ENCODE measurements at places on chromosomes 1 and 21.
A peak's percentile ranks its signal among the peaks of the same experiment; 100 is the strongest.

DNA sequence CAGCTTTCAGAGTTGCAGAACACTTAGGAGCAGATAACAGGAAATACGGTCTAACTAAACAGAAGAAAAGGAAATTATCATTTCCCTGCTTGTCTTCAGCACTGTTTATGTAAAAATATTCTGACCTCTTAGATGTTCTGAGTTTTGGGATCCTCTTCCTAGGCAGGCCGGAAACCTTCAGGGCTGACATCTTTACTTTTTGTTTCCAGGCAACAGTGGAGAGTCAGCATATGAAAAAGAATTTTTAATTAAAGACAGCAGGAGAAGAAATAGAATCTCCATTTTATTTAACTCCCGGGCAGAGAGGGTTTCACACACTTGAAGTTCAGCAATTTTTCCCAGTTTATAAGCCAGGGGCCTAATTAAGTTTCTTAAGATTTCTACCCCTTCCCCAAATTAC, 5.1 kb upstream of the RIPPLY3 start:
- no peak for DNase-seq

GRCh38 chr1:31007462-31007991, 58.0 kb downstream of the PUM1 start:
- no peak for DNase-seq

- DNase-seq = peak; percentile 86
These were observed 164.5 kb downstream of the TOMM20 start for GRCh38 chr1:234963904-234964702.

- no peak for DNase-seq
These were observed 333.5 kb upstream of the B3GALT2 start for GRCh38 chr1:193519922-193520321.

- no peak for DNase-seq
These were observed 450.9 kb downstream of the MATN1 start for GRCh38 chr1:30272277-30273020.

DNA sequence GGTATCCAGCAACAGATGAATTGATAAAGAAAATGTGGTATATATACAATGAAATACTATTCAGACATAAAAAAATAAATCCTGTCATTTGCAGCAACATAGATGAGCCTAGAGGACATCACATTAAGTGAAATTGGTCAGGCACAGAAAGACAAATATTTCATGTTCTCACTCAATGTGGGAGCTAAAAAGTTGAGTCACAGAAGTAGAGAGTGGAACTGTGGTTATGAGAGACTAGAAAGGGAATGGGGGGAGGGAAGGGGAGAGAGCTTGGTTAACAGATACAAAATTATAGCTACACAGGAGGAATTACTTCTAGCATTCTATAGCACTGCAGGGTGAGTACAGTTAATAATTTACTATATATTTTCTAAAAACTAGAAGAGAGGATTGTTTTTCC, 37.1 kb upstream of the SERPINC1 start:
- DNase-seq = no peak

DNA sequence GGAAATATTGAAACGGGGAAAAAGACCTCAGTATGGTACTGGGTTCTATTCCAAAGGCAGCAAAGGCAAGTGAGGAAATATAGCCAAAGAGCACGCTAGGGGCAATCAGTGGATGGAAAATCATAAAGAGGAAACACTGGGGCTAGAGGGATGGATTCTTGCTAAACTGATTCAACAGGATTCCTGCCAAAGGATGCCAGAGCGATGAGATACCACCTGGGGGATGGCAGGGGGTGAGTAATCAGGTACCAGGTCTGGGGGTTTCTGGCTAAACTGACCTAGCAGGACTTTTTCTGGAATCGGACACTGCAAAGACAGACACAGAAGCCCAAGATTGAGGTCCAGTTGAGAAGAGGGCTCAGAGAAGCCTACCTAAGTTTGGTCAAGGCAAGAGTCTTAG, 6.7 kb downstream of the CHI3L2 start:
- no peak for DNase-seq

GRCh38 chr21:32094804-32095203, 184.0 kb downstream of the MIS18A start:
- DNase-seq = no peak

DNA sequence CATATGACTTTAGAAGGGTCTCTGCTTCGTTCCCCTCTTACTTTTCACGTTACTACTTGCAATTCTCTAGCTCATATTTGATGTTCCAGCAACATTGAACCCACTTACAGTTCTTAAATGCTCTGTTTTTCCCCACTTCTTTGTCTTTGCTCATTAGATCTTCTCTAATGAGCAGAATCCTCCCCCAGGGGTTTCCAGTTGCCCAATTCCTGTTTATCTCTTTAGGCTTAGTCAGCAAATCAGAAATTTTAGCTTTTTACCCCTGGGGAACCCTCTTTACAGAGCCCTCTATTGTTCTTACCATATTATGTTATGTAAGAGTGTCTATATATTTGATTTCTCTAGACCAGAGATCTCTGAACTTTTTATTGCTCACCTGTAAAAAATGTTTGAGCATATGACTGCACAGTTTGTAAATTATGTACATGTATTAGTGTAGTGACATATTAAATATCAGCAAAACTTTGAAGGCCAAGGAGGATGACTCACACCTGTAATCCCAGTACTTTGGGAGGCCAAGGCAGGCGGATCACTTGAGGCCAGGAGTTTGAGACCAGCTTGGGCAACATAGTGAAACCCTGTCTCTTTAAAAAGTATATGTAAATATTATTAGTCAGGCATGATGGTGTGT, 71.4 kb downstream of the FNBP1L start:
- no peak for DNase-seq

- DNase-seq = no peak
These were observed 18.3 kb upstream of the PPIE start for GRCh38 chr1:39720094-39720999.

- DNase-seq = no peak
These were observed 48.7 kb downstream of the SPAG17 start for GRCh38 chr1:118136187-118136941.

GRCh38 chr1:43472087-43472462, 18.3 kb upstream of the HYI start:
- no peak for DNase-seq

- DNase-seq = no peak
These were observed 28.2 kb upstream of the ETS2 start for GRCh38 chr21:38777531-38777930.

GRCh38 chr1:55860798-55861519, 645.8 kb upstream of the USP24 start:
- no peak for DNase-seq

- DNase-seq = no peak
These were observed 109.6 kb downstream of the PCP4 start for GRCh38 chr21:39976800-39977199.

DNA sequence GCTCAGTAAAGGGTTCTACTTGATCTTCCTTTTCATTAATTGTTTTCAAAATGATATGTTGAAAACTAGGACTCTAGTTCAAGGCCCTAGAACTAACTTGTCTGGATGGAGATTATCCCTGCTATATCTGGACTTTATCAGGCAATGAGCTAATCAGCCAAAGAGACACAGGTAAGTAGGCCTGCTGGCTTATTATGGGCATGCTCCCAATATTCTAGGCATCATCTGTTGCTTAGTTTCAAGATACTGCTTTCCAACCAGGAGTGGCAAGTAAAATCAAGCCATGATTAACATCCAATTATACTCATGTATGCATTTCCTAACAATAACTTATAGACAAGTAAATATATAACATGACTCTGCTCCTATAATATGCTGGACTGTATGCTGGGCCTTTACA, 4.2 kb downstream of the DNASE2B start:
- no peak for DNase-seq

- DNase-seq = no peak
These were observed 15.7 kb downstream of the RGS2 start for GRCh38 chr1:192824511-192824910.

DNA sequence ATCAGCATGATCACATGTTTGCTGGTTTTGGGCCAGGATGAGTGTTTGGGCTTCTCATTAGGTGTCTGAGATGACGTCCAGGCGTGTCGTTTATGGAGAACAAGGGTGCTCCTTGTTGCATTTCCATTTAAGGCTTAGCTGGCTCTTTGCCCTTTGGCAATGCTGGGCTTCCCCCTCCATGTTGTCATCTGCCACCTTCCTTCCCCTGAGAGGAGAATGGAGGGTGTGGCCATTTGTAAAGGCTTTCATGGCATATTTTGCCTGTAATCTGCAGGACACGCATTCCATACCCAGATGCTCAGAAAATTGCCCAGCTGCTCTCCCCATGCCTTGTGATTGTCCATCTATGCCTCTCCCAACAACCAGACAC, 27.7 kb downstream of the PKP1 start:
- peak; percentile 40 for DNase-seq

DNA sequence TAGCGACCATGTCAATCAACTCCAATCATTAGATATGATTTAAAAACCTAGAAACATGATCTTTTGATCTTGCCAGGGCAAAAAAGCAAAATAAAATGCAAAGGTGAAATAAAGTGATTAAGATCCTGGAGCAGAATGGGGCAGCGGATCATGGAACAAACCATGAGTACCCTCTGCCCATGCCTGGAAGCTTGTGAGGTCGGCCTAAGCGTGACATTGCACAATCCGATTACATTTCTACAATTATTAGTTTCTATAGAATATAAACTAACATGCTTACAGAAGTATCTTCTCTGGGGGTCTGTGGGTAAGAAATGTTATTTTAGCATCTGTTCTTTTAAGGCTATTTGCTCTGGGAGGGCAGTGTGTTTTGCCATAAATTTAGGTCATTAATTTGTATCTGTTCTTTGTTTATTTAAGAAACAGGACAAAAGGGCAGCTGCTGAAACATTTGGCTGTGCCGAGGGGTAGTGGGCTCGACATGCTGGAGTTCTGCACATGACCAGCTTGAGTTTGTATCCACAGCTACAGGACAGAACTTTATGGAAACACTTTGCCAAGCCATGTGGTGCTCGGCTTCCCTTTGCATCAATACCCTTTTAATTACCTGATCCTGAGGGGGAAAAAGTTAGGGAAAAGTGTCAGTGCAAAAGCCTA, 55.9 kb downstream of the ZBTB18 start:
- no peak for DNase-seq

DNA sequence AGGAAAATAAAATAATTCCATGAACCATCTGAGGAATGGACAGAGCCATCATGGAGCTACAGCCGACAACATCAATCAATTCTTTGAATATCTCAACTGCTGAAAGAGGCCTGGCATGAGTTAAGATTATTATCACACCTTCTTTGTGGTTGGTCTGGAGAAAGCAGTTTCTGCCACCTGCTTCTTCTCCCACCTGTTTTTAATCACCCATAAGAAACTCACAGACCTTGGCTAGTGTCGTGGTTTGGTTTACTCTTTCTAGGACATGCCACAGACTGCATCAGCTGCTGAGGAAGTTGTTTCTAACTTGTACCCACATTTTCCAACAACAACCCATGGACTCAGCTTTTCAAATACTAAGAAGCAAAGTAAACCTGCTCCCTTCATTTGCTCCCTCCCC, 65.6 kb downstream of the NTPCR start:
- DNase-seq = no peak

GRCh38 chr1:43152866-43153265, 19.2 kb downstream of the EBNA1BP2 start:
- DNase-seq = no peak
